Stimulated activated CD4-positive, alpha-beta T cell treated with anti-CD3 and anti-CD28 coated beads, Interleukin-1b, Interleukin-23, amount 100 ng/mL, for 4 hours (primary cell): ENCODE measurements at places on chromosomes 5 and 9.

DNA sequence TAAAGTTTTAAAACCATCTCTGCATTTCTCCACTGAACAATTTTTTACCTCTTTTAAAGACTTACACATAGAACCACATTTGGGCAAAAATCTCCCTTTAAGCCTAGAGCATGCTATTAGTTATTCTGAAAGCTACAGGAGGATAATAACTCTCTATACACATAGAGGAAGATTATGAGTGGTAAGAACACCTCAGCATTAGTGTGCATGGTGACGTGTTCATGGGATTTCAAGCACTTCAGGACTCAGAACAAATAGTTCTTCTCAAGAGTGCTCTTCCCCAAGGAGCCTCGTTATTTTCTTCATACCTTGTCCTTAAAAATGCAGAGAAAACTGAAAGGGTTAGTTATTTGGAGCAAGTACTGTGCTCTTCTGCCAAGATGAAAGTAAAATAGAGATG lies 256.9 kb upstream of the TUSC1 start:
- no peak for DNase-seq

- no peak for DNase-seq
These were observed 184.2 kb downstream of the FANCC start for GRCh38 chr9:95133325-95133705.

GRCh38 chr9:89482901-89483361 lies 15.0 kb downstream of the SEMA4D start:
- DNase-seq: no peak

DNA sequence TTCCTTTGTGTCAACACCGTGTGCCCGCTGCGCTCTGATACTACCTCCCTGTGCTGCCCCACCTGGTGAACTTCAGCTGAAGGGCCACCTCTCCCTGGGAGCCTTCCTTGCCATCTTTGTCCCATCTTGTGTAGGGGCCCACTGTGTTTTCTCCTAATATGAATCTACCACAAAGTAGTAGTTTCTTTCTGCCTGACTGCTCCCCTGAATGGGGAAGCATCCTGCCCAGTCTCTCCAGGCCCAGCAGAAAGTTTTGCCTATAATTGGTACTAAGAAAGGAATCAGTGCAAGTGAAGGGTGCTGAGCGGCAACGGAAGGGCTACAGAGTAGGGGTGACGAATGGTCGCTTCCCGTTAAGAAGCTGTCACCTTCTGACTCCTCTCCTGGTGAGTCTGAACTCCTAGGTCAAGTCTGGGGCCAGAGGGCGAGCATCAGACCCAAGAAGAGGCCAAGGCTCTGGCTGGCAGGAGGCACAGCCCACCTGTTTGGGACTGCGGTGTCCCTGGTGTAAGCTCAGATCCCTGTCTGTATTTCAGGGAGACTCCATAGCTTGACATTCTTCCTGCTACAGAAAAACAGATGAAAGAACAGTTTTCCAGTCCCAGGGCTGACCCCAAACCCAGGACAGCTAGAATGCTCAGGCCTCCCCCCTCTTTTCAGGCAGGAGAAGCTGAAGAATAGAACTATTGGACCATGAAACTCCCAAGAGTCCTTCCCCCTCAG lies 24.1 kb downstream of the WWC1 start:
- no peak for DNase-seq

DNA sequence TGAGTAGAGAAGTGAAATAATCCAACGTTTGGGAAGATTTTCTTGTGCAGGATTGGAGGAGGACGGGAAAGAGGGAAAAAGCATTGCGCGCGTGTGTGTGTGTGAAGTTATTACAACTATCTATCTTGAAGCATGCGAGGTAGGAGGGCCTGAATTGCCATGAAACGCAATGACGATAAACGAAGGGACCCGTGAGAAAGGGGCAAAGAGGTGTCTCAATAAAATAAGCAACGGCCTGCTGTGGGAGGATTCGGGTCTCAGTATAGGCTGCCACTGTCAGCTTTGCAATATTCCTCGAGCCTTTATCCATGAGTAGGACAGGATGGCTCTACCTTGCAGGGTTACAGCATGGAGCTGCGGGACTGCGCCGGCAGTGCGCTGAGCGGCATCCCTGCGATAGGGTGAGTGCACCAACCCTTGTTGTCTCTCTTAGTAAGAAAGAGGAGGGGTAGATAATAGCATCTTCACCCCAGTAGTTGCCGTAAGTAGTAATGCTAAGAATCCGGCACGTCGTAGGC lies 631 bp upstream of the RCL1 start:
- no peak for DNase-seq

DNA sequence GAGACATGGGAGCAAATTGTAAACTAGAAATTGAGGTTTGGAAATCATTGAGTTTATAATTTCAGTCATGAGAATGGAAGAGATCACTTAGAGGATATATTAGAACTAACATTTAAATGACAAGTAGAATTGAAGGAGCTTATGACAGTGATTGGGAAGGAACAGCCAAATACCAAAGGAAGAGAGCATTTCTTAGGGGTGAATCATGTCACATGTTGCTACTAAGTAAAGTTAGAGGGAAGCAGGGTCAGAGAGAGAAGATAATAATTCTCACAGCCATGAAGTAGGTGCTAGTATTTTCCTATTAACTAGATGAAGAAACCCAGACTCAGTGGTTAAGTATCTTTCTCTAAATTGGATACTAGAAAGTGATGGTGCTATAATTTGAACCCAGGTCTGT lies 59.3 kb downstream of the COMMD10 start:
- DNase-seq: no peak

DNA sequence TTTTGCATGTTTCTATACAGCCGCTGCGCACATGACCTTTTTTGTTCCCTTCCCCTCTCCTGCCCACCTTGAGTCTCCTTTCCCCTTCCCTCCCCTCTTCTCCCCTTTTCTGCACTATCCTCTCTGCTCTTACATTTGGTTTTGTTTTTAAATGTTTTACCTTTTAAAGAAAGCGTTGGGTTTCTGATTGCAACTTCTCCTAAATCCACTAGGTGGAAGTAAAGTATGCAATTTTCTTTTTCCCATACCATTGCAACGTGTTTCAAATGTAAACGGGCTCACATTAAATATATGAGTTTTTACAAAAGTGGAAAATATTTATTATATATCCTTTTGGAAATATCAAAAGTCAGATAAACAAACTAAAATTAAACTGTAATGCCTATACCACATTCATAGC lies 500.9 kb downstream of the DIRAS2 start:
- no peak for DNase-seq

- no peak for DNase-seq
These were observed 231.2 kb downstream of the ARRDC3 start for GRCh38 chr5:91151947-91152346.

GRCh38 chr9:77763566-77763965 lies 115.4 kb upstream of the GNA14 start:
- no peak for DNase-seq

- DNase-seq: no peak
These were observed 2.9 kb downstream of the ARSK start for GRCh38 chr5:95557841-95558240.

DNA sequence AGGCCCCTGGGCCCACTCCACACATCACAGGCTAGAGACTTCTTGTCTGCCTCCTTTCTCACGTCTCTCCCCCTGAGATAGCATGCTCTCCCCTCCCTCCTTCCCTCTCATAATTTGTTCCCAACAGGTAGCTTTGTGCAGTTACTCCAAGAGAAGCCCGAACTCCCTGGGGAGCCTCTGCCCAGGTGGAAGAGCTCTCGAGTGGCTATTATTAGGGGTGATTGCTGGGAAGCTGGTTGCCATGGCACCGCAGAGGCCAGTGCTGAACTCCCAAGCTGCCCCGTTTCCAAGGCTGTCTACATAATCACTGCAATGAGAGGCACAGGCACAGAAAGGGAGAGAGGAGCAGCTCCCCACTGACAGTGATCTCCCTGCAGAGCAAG lies 104.7 kb upstream of the GPR151 start:
- no peak for DNase-seq

DNA sequence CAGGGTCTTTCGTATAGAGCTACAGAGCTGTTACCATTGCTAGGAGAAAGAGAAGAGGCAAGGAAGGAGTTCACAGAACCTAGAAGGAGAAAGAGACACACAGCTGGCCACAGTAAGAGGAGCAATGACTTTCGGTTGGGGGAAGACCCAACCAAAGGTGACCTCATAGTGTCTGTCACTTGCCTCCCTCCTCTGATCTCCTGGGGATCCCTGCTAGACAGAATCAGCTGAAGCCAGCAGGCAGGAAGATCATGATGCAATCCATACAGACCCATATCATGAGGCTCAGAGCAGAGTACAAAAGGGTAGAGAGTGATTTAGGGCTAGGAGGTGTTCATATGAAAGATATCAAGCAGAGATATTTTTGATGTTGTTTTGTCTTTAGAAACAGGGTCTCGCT lies 26.0 kb upstream of the EPB41L4B start:
- DNase-seq: no peak

DNA sequence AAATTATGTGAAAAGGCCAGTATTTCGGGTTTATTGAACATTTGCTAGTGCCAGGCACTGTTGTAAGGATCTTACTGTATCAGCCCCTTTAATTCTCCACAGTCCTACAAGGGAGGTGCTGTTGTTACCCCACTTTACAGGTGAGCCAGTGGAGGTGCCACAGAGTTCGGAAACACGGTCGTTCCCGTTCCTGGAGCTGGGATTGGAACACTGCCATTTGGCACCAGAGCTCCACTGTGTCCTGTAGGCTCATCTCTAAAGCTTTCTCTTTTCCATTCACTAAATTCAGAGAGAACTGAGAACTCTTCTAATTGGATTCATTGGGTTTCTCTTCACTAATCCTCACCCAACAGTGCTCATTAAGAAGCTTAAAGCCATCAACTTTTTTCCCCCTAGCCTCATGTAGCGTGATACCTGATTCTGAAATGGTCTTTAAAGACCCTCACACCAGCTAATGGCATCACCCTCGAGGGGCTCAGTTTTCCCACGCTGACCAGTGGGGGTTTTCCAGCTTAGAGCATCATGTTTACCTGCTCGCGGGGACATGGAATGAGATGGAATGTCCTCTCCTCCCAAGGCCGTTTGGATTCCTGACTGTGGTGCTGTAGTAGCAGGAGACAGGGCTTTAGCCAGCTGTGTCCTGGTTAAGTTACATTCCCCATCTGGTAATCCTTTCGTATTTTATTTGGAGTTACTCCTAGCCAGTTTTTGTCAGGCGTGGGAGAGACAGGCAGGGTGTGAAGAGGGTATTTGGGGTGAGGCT lies 5.8 kb downstream of the ERGIC1 start:
- no peak for DNase-seq

DNA sequence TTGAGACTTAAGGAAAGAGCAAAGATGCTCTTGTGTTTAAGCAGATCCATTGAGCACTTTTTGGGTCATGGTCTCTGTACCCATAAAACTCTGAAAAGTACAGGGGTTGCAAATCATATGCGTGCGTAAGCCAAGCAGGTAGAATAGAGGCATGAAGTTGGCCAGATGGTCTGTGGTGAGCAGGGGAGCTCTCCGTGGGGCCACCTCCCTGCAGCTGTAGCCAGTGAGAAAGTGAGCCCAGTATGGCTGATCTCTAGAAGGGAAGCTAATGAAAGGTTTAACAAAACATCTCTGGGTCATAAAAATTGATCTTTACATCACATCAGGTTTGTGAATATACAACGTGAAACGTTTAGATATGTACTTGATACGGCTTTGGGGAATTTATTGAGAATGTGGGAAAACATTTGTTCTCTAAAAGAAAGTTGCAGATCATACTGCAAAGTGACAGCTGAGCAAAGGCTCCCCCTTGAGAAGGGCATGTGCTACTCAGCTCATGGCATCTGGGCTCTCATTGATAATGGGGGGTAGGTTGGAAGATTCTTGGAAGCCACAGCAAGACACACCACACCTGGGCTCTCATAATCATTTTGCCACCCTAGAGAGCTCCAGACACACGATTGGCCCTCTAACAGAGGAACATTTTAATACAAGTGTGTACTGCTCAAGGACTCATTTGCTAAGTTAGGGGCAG lies 30.6 kb downstream of the SH3GL2 start:
- DNase-seq: no peak

DNA sequence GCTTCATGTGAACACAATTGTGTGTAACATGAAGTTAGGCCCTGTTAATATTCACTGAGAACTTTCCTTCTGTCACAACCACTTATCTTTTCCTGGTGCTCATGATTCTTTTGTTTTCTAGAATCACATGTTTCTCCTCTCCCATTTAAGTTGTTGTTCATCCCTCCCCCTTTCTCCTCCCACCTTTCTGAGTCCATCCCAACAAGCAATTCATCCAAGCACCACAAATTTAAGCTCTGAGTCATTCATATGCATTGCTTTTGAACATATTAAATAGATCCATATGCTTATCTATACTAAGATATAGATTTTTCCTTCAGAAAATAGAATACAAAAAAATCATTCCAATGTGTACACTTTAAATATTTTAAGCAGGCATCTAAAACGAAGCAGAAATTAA lies 75.2 kb upstream of the NFIB start:
- DNase-seq: no peak
